Vein endothelial cell (primary cell): ENCODE measurements at places on chromosomes 2 and 18. TPM values are rescaled to one million over a fixed set of nuclear protein-coding genes. Genes with fewer than 3 reads are reported as not detected.

The MEP1B gene
- total RNA-seq = not detected in 2 replicates

The DUSP19 gene
- 2.5 and 2.6 TPM in 2 replicates for total RNA-seq

The TCF23 gene
- total RNA-seq = not detected in 2 replicates

The GCKR gene
- 0.98 and 3.2 TPM in 2 replicates for total RNA-seq
